ENCODE measurements at places on chromosomes 3 and 15.
A peak's percentile ranks its signal among the peaks of the same experiment; 100 is the strongest.

- no peaks in the 10 kb centered on the region for H3K4me1 ChIP-seq
- H3K4me3 ChIP-seq, result no peak overlapping the region
- H3K27ac ChIP-seq, result no peak overlapping the region
- no peak for DNase-seq
Measured at GRCh38 chr3:127405010-127405598, 117.3 kb upstream of the PRR20G start.

- no peak for DNase-seq
- no peaks in the 10 kb centered on the region for H3K27me3 ChIP-seq
Measured at GRCh38 chr3:137332297-137332696, 374.5 kb downstream of the IL20RB start.

- peaks cover 7% of the 10 kb centered on the region for H3K27me3 ChIP-seq
- peaks cover 6% of the 10 kb centered on the region for H3K4me1 ChIP-seq
- H3K4me3 ChIP-seq, result no peak overlapping the region
- no peak overlapping the region for H3K27ac ChIP-seq
- no peaks in the 10 kb centered on the region for H3K36me3 ChIP-seq
Measured at GRCh38 chr3:45896956-45897355, 10.6 kb downstream of the CCR9 start.

- no peaks in the 10 kb centered on the region for H3K36me3 ChIP-seq
- DNase-seq, result peak; percentile 13
- peaks cover 22% of the 10 kb centered on the region for H3K4me1 ChIP-seq
- no peak overlapping the region for H3K27ac ChIP-seq
- H3K4me3 ChIP-seq, result peak overlapping the region; percentile 1
Measured at GRCh38 chr15:52804526-52805081, 14.5 kb upstream of the ONECUT1 start.

DNA sequence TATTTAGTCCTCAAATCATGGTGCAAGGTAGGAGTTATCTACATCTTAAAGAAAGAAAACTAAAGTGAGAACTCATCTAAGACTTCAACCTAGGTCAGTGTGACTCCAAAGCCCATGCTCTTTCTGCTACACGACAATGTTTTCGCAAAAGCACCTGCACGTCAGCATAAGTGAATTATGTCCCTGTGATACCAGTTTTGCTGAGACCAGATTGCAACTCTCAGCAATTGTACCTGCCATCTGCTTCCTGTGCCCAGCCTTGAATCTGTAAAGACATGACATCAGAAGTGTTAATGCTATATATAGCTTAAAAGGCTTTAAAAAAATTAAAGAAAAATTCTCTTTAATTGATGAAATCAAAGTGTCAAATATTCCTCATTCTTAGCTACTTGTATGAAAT is 43.4 kb downstream of the RETNLB start:
- H3K27me3 ChIP-seq, result no peaks in the 10 kb centered on the region
- no peaks in the 10 kb centered on the region for H3K36me3 ChIP-seq
- H3K27ac ChIP-seq, result no peak overlapping the region
- no peaks in the 10 kb centered on the region for H3K4me1 ChIP-seq

- H3K27me3 ChIP-seq, result peaks cover 7% of the 10 kb centered on the region
- peak; percentile 39 for DNase-seq
- no peak overlapping the region for H3K27ac ChIP-seq
- H3K36me3 ChIP-seq, result peaks cover 5% of the 10 kb centered on the region
- no peak overlapping the region for H3K4me3 ChIP-seq
Measured at GRCh38 chr15:70014860-70015490, 82.7 kb downstream of the TLE3 start.

DNA sequence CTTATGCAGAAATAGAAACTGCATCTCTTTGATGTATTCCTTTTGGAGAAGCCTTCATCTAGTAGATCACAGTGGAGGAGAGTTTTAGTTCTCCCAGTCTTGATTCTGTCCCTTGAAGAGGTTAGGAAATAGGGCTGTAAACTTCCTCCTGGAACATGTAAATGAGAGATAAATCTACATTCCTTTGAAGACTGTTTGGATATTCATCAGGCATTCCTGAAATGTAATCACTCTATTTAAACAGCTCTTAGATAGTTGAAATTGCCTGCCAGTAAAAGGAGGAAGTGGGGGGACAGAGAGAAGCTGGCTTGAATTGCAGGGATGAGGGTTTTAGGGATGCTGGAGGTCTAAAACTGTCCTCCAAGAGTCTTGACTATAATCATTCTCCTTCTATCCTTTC is 254.3 kb upstream of the LRRC3B start:
- no peak for DNase-seq
- H3K4me3 ChIP-seq, result no peak overlapping the region
- H3K4me1 ChIP-seq, result peaks cover 4% of the 10 kb centered on the region
- no peaks in the 10 kb centered on the region for H3K27me3 ChIP-seq
- no peaks in the 10 kb centered on the region for H3K36me3 ChIP-seq

- H3K27me3 ChIP-seq, result peaks cover 11% of the 10 kb centered on the region
- H3K4me3 ChIP-seq, result peak overlapping the region; percentile 93
- H3K36me3 ChIP-seq, result no peaks in the 10 kb centered on the region
- no peak for DNase-seq
Measured at GRCh38 chr3:123068601-123069381, 2.0 kb downstream of the PDIA5 start.

GRCh38 chr3:150300852-150301517 is 107.1 kb upstream of the TSC22D2 start:
- peaks cover 2% of the 10 kb centered on the region for H3K27me3 ChIP-seq
- H3K4me1 ChIP-seq, result peaks cover 11% of the 10 kb centered on the region
- H3K36me3 ChIP-seq, result no peaks in the 10 kb centered on the region
- DNase-seq, result no peak
- H3K4me3 ChIP-seq, result no peak overlapping the region

DNA sequence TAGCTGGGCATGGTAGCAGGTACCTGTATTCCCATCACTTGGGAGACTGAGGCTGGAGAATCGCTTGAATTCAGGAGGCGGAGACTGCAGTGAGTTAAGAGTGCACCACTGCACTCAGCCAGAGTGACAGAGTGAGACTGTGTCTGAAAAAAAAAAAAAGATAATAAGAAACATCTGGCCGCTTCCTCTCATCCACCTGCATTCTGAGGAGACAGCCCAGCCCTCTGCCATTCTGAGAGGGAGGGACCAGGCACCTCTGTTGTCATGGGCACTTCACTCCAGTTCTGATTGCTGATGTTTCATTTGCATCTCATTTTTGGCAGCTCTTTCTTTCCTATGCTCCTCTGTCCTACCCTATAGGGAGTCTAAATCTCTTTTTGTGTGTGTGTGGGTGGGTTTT is 36.4 kb upstream of the GSK3B start:
- H3K4me3 ChIP-seq, result no peak overlapping the region
- peaks cover 6% of the 10 kb centered on the region for H3K4me1 ChIP-seq
- H3K27me3 ChIP-seq, result no peaks in the 10 kb centered on the region
- H3K36me3 ChIP-seq, result no peaks in the 10 kb centered on the region
- no peak for DNase-seq

- no peak overlapping the region for H3K27ac ChIP-seq
- peaks cover 7% of the 10 kb centered on the region for H3K4me1 ChIP-seq
- no peak overlapping the region for H3K4me3 ChIP-seq
- no peak for DNase-seq
- no peaks in the 10 kb centered on the region for H3K27me3 ChIP-seq
Measured at GRCh38 chr3:126621627-126622345, 33.1 kb downstream of the TXNRD3 start.

GRCh38 chr3:126571078-126571477 is 12.3 kb upstream of the C3orf22 start:
- no peaks in the 10 kb centered on the region for H3K4me1 ChIP-seq
- peaks cover 3% of the 10 kb centered on the region for H3K36me3 ChIP-seq
- DNase-seq, result no peak
- H3K27ac ChIP-seq, result no peak overlapping the region
- no peak overlapping the region for H3K4me3 ChIP-seq
- peaks cover 1% of the 10 kb centered on the region for H3K27me3 ChIP-seq

GRCh38 chr3:169619793-169620192 is 43.7 kb downstream of the MECOM start:
- H3K27me3 ChIP-seq, result peaks cover 2% of the 10 kb centered on the region
- H3K4me1 ChIP-seq, result peaks cover 31% of the 10 kb centered on the region
- H3K4me3 ChIP-seq, result no peak overlapping the region
- no peaks in the 10 kb centered on the region for H3K36me3 ChIP-seq
- DNase-seq, result no peak
- peak overlapping the region; percentile 54 for H3K27ac ChIP-seq

GRCh38 chr15:70670680-70671079 is 92.7 kb downstream of the UACA start:
- H3K36me3 ChIP-seq, result no peaks in the 10 kb centered on the region
- no peak for DNase-seq
- H3K27me3 ChIP-seq, result no peaks in the 10 kb centered on the region
- peaks cover 6% of the 10 kb centered on the region for H3K4me1 ChIP-seq
- no peak overlapping the region for H3K4me3 ChIP-seq
